ENCODE measurements at places on chromosomes 6 and 20.

DNA sequence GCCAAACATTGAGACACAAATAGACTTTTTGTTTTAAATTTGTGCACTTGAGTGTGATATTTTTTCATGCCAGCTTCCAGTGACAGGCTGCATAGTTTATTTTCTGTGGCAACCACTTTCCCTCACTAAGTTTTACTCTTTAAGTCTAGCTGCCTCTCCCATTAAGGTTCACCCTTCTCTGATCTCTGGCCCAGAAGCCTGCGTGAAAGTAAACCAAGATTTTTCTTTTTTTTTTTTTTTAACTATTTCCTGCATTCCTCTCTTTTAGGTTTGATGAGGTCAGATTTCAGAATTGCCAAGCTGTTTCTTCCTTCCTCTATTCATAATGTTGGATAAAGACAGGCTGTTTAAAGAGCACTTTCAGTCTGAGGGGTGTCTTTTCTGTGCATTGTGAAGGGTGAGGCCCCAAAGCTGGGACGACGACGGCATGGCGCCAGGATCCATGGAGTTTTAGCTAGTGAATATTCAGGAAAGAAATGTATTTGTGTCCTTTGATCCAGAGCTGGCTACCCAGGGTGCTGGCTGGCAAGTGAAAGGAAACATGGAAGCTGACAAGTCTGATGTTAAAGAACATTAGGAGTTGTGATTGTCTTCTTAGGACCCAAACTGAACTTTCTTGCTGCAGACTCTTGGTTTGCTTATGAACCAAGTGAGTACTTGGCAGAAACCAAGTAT, 50.7 kb downstream of the DOK5 start:
- no peak for DNase-seq

DNA sequence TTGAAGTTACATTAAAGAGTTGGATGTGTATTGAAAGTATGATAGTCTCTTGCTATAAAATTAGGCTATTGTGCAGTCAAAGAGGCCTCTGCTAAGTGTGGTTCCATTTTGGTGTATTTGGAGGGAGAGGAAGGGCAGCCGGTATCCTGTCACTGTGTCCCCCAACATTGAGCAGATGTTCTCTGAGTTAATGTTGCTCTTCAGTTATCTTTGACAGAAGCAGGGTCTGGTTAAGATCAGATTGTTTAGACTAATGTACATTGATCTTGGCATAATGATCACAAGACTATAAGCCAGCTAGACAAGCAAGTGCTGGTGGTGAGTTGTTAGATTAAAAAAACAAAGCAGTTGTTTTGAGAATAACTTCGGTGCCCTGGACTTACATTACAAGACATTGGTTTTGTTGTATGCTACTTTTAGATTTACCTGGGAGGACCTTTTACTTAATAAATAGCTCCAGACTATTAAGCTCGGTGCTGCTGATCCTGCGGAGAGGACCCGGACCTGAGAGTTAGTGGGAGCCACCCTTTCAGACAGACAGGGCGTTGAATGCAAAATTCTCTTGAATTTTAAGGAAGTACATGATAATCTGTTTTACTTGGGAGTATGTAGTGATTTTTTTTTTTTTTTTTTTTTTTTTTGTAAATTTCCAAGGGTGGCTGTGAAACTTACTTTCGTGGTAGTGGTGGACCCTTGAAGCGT, 97.8 kb downstream of the JARID2 start:
- no peak for DNase-seq

- no peak for DNase-seq
Measured at GRCh38 chr6:109610590-109610989, 80.4 kb downstream of the AK9 start.

DNA sequence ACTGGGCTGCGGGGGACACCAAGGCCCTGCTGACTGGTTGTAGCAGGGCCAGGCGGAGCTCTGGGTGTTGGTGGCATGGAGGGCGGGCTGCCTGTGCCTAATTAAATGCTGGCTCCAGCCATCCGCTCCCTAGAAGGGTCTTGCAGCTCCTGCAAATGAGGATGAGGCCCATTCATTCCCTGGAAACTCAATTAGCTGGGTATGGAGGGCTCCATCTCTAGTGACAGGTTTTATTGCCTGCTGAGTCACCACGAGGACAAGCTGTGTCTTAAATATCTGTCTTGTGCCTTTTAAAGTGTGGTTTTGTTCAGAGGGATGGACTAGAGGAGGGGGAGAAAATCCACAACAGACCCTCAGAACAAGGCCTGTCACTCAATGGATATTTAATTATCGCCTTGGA, 60.9 kb downstream of the SULF2 start:
- DNase-seq, result no peak

DNA sequence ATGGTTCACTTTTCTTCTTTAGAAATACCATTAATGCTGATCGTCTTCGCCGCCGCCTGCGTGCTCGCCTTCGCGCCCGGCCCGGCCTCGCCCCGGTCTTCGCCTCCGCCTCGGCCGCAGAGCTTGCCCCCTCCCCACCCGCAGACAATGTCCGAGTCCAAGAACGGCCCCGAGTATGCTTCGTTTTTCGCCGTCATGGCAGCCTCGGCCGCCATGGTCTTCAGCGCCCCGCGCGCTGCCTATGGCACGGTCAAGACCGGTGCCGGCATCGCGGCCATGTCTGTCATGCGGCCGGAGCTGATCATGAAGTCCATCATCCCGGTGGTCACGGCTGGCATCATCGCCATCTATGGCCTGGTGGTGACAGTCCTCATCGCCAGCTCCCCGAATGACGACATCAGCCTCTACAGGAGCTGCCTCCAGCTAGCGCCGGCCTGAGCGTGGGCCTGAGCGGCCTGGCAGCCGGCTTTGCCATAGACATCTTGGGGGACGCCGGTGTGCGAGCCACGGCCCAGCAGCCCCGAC, 4.8 kb upstream of the PRPH2 start:
- no peak for DNase-seq

- DNase-seq, result no peak
Measured at GRCh38 chr6:160933256-160933655, 58.3 kb upstream of the MAP3K4 start.

GRCh38 chr20:49985157-49985556, 2.4 kb downstream of the SNAI1 start:
- DNase-seq, result no peak

DNA sequence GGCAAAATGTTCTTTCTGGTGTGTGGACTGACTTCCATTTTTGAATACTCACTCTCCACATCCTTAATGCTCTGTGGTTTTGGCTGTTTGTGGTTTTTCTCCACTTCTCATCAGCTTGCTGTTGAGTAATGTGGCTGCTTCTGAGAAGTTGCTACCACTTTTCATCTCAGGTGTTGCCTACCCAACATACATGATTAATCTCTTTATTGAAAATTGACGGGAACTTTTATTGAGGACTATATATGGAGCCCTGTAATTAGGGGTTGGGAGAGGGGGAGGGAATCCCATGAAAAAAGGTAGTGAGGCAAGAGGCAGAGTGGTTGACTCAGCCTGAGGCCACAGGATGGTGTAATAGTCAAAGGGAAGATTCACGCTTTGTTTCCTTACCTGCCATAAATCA, 17.6 kb downstream of the IL22RA2 start:
- no peak for DNase-seq

DNA sequence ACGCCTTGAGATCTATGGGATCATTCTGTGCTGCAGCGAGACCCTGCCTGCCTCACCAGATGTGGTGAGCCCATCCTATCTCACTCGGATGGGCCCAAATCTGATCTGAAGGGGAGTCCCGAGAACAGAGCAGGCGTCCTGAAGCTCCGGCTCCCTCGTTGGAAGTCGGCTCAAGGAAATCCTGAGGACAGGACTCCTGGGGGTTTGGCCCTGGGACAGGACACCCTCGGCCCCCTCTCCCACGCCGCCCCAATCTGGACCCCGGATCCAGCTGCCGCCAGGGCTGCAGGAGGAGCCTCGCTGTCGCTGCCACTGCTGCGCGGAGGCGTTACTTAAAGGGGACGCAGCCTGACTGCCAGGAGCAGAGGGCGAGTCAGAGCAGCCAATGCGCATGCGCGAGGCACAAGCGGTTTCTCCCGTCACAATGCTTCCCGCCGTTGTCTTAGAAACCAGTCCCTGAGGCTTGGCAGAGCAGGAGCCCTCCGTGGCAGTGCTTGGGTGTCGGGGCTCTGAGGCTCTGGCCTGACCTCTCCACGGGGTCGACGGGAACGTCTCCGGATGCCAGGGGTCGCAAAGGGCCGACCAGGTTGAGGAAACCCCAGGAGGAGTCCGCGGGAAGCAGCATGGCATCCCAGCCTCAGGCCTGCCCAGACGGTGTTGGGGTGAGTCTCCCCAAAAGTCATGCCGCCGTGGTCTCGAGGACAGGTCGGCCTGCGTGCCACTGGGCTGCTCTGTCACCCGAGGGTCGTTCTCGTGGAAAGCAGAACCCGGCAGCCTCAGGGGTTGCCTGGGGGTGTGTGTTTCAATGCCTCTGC, 1567.8 kb upstream of the DEFB115 start:
- DNase-seq, result no peak

DNA sequence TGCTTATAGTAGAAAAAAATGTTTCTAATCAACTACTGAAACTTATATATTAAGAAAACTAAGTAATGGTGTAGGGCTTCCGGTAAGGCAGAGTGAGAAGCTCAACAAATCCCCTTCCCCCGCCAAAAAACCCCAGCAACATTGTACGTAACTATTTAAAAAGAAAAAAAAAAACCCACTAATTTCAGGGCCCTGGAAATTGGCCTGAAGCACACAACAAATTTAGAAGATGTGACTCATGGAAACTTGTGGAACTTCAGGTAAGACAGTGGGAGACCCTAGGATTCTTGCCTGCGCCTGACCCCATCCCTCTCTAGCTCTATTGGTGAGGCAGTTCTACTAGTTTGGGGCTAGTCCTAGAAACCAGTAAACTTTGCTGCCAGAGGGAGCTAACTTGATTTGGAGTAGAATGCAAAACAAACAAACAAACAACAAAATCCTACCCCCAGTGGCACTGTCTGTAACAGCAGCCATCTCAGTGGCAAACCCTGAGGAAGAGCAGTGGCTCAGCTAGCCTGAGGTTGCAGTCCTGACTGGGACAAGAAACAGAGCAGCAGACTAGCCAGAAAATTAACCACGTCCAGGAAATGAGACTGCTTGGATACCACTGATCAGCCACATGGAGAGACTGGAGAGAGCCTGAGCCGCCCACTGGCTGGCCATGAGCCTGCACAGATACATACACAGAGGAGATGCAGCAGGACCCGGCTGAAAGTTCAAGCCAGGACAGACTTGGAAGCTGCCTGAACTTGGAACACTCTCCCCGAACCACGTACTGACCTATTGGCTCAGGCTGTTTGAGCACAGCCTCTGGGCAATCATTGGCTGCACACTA, 135.1 kb downstream of the TBXT start:
- no peak for DNase-seq

DNA sequence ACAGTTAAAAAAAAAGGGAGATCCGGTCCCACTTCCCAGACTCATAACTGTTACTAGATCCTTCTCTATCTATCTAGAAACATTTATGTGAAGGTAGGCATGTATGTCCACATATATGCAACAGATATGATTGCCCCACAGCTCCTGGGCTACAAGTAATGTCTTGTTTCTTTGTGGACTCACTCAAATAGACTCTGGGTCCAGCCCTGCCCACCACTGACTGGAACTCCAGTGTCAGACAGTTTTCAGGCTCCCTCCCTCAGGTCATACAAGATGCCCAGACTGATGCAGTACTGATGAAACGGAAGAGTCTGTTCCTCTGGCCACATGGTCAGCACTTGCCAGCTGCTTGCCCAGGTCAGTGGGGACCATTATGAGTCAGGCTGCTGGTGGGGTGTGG, 30.8 kb upstream of the IER3 start:
- DNase-seq, result no peak

All from activated CD4-positive, alpha-beta T cell treated with anti-CD3 and anti-CD28 coated beads for 24 hours (primary cell).